Activated CD4-positive, alpha-beta T cell treated with anti-CD3 and anti-CD28 coated beads, Interleukin-2, amount 10 ng/mL, durations not matched to agents 7 days and 5 days (primary cell): ENCODE measurements at places on chromosomes 11 and 22.

GRCh38 chr11:34519595-34520235 is 6.1 kb upstream of the ELF5 start:
- no peak for DNase-seq
- no peak overlapping the region for H3K4me3 ChIP-seq
- no peaks in the 10 kb centered on the region for H3K4me1 ChIP-seq
- no peaks in the 10 kb centered on the region for H3K36me3 ChIP-seq

DNA sequence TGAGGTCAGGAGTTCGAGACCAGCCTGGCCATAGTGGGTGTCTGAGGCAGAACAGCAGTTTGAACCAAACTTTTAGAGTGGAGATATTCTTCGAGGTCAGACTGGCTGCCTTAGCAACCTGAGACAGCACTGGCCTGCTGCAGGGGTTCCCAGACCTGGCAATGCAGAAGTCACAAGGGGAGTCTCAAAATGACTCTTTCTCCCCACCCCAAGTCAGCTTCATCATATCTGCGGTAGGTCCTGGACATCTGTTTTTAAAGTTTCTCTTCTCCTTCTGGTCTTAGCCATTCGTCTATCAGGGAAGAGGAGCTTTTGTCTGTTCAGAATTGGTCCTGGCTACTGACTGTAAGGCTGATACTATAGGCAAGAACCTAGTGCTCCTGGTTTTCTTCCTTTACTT is 14.5 kb upstream of the CLMP start:
- no peak for DNase-seq
- H3K36me3 ChIP-seq = no peaks in the 10 kb centered on the region
- H3K4me3 ChIP-seq = no peak overlapping the region
- H3K27me3 ChIP-seq = peaks cover 53% of the 10 kb centered on the region
- no peak overlapping the region for H3K27ac ChIP-seq

DNA sequence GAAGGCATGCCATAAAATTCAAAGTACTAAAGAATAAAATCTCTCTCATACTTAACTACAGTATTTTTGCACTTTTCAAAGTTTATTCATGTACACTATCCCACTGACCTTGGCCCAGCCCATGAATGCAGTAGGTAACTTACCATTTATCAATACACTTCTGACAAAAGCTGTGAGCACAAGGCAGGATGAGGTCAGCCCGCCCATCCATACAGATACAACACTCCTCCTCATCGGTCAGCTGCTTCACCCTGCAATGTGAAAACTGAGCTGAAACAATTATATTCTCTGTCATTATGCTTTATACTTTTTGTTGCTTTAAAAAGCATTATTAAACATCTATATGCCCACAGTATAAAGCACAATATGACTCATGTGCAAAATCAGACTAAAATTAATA is 22.1 kb downstream of the RNF141 start:
- no peak for DNase-seq
- H3K27ac ChIP-seq = no peak overlapping the region
- H3K4me1 ChIP-seq = no peaks in the 10 kb centered on the region
- H3K4me3 ChIP-seq = no peak overlapping the region

GRCh38 chr22:33519071-33519973 is 401.0 kb downstream of the LARGE1 start:
- H3K4me3 ChIP-seq = no peak overlapping the region
- no peaks in the 10 kb centered on the region for H3K27me3 ChIP-seq
- no peak overlapping the region for H3K27ac ChIP-seq
- peaks cover 1% of the 10 kb centered on the region for H3K4me1 ChIP-seq
- no peaks in the 10 kb centered on the region for H3K36me3 ChIP-seq
- DNase-seq = peak; percentile 14

DNA sequence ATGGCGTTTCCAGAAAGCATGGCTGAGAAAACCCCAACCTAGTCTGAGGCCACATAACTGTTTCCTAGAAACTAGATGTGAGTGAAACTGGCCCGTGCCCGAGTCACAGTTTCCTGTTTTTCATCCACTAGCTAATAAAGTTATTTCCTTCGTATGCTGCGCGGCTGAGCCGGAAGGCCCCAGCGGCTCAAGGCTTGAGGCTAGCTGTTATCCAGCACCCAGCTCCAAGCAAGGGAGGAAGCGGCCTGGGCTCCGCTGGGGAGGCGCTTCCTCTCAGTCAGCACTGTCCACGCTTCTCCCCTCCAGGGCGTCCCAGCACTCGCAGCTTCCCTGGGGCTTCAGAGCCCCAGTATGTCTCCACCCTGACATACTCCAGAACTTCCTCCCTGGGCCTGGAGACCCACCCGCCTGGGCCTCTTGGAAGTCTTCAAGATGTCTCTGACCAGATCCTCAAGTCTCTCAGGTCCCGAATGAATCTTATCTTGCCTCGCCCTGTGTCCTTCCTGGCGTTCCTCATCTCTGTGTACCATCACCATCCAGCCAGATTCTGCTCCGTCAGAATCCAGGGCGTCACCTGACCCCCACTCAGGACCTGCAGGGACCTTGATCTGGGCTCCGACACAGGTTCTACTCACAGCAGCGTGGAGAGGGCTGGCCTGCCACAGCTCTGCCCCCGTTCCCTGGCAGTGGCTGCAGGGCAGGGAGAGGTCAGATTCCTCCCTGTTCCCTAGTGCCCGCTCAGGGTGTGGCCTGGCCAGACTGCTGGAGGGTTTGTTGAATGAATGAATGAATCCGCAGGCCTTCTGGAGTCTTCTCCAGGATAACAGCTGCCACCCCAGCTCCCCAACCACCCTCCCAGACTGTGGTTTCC is 81.9 kb downstream of the LRRC32 start:
- H3K27ac ChIP-seq = peak overlapping the region; percentile 86
- H3K27me3 ChIP-seq = peaks cover 2% of the 10 kb centered on the region
- DNase-seq = peak; percentile 44
- H3K36me3 ChIP-seq = no peaks in the 10 kb centered on the region
- no peak overlapping the region for H3K4me3 ChIP-seq

- H3K27ac ChIP-seq = peak overlapping the region; percentile 41
- H3K27me3 ChIP-seq = no peaks in the 10 kb centered on the region
- H3K4me3 ChIP-seq = no peak overlapping the region
- peaks cover 55% of the 10 kb centered on the region for H3K4me1 ChIP-seq
- peaks cover 9% of the 10 kb centered on the region for H3K36me3 ChIP-seq
- DNase-seq = no peak
Observed at GRCh38 chr22:42959576-42960509, 55.1 kb downstream of the PACSIN2 start.

GRCh38 chr22:27800250-27801201 is 1.0 kb downstream of the MN1 start:
- peak overlapping the region; percentile 73 for H3K4me3 ChIP-seq
- DNase-seq = no peak
- H3K27me3 ChIP-seq = peaks cover 26% of the 10 kb centered on the region
- H3K36me3 ChIP-seq = no peaks in the 10 kb centered on the region
- H3K27ac ChIP-seq = no peak overlapping the region

DNA sequence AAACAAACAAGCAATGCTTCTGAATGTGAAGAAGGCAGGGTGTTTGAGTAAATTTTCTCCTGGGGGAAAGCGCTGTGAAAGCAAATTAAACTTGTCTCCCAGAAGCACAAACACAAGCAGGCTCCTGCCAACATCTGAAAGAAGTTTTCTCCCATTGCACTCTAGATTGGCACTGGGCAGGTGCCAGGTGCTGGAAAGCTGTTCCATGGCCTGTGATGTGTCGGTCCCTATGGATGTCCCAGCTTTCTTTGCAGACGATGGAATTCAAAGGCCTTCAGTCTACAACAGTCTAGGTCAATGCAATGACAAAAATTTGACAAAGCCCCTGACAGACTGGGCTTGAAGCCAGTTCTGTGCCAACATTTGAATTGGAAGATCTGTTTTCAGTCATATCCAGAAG is 246.1 kb upstream of the NARS2 start:
- no peak overlapping the region for H3K4me3 ChIP-seq
- no peaks in the 10 kb centered on the region for H3K4me1 ChIP-seq
- no peak overlapping the region for H3K27ac ChIP-seq
- no peaks in the 10 kb centered on the region for H3K36me3 ChIP-seq

GRCh38 chr11:44980533-44981427 is 30.1 kb upstream of the TP53I11 start:
- H3K4me1 ChIP-seq = peaks cover 8% of the 10 kb centered on the region
- no peak for DNase-seq

DNA sequence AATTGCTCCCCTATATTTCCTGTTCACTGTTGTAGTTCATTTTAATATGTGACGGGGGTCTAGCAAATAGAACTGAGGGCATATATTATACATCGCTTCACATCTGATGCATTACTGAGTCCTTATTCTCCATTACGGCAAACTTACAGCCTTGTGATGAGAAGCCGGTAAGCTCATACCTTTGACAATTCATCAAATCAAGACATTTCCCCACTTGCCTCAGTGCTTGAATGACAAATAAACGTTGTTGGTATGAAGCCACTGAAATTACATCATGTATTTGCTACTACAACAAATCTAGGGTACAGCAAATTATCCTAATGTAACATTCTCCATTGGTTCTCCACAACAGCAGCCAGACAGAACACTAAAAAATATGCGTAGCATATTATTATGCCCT is 1999.8 kb downstream of the LRRC4C start:
- no peaks in the 10 kb centered on the region for H3K27me3 ChIP-seq
- H3K4me3 ChIP-seq = no peak overlapping the region
- H3K36me3 ChIP-seq = no peaks in the 10 kb centered on the region
- H3K27ac ChIP-seq = no peak overlapping the region
- H3K4me1 ChIP-seq = no peaks in the 10 kb centered on the region
- no peak for DNase-seq

DNA sequence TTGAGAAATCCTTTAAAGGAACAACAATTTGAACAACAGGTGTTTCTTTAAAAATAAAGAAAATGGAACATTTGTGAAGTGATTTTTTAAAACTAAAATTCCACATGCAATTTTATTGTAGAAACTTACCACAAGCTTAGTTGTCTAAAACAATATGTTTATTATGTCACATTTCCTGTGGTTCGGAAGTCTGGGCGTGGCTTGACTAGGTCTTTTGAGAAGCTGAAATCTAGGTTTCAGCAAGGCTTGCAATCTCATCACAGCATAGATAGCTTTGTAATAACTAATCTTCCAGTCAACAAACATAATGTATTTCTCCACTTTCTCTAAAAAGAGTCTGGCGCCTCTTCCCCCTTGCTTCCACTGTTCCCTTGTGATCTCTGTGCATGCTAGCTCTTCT is 27.0 kb downstream of the MS4A6A start:
- H3K27ac ChIP-seq = no peak overlapping the region
- peak; percentile 10 for DNase-seq
- peaks cover 6% of the 10 kb centered on the region for H3K4me1 ChIP-seq
- peaks cover 3% of the 10 kb centered on the region for H3K27me3 ChIP-seq
